GDM1 (cell line): ENCODE measurements at places on chromosomes 13 and 19.

DNA sequence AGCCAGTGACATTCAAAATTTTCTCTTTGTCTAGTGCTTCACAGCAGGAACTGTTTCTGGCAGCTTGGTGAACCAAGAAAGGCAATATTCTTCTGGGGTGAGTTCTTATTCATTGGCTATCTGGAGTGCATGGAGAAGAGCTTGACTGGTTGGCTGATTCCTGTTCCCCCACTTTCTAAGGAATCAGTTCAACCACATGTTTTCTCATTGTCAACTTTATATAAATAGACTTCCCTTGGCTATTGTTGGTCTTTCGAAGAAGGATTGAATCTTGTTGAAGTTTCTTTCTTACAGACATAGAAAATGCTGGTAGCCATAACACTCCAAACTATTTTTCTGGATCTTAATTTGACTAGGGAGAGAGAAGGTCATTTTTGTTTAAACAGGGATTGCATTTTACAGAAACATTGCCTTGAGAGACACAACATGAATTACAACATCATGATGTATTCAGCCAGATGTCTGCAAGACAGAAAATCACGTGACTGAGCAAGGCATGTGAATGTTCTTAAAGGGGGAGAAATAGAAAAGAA, 85.2 kb downstream of the EDNRB start:
- no peak for DNase-seq

DNA sequence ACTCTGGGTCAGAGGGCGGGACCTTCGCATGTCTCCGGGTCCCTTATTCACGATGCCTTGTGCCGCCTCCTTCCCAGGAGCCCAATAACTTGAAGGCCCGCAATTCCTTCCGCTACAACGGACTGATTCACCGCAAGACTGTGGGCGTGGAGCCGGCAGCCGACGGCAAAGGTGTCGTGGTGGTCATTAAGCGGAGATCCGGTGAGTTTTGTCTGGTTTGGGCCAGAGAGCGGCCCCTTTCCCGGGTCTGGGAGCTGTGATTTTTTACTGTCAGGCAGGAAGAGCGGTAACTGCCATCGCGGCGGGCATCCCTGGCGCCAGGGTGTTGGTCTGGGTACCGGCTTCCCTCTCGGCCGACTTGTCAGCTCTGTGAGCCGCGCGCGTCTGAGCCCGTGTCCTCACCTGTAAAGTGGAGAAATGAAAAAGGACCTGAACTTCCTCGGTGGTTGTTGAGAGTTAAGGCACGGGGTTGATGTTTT, 800 bp downstream of the RPL28 start:
- DNase-seq: no peak

DNA sequence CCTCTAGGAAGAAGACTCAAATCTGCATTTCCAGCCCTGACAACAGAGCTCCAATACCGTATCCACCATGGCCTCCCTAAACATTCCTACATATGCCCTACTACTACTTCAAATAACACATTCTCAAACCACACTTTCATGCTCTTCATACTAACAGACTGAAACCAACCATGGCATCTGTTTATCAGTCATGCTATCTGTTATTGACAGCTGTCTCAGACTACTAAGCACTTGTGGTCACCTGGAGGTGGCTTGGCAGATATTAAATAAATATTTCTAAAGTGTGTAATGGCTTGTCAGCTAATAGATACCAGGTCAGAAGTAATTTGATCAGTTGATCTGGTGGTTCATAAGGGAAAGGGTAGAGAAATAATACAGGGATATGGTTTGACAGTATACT, 489.1 kb downstream of the DIAPH3 start:
- no peak for DNase-seq

GRCh38 chr13:110309661-110310524, 2.8 kb downstream of the COL4A2 start:
- no peak for DNase-seq

- DNase-seq: no peak
Observed at GRCh38 chr13:75639454-75639853, 3.3 kb downstream of the LMO7 start.

GRCh38 chr13:83753912-83754624, 128.2 kb downstream of the SLITRK1 start:
- no peak for DNase-seq

- no peak for DNase-seq
Observed at GRCh38 chr13:103926118-103926517, 859.9 kb upstream of the SLC10A2 start.

- no peak for DNase-seq
Observed at GRCh38 chr13:113518076-113518803, 27.7 kb upstream of the DCUN1D2 start.

DNA sequence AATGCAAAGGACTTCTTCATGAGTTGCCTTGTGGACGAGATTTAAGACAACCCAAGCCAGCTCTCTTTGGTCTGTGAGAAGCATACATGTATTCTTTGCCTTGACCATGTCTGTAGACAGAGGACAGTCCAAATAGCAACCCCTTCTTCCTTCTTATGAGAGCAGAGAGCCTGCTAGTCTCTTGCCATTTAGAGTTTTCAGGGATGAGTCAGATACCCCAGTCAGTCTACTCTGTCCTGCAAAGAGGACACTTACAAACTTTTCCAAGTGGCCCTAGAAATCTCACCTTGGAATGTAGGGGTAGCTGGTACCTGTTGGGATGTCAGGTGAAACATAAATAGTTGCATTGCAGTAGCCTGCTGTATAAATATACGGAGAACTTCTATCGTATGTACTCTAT, 36.7 kb downstream of the DNAJC3 start:
- no peak for DNase-seq

- DNase-seq: no peak
Observed at GRCh38 chr13:30274083-30274482, 33.3 kb downstream of the KATNAL1 start.

- DNase-seq: no peak
Observed at GRCh38 chr13:89812856-89813255, 1534.6 kb upstream of the MIR17HG start.

GRCh38 chr13:48858122-48858902, 117.4 kb upstream of the FNDC3A start:
- no peak for DNase-seq

DNA sequence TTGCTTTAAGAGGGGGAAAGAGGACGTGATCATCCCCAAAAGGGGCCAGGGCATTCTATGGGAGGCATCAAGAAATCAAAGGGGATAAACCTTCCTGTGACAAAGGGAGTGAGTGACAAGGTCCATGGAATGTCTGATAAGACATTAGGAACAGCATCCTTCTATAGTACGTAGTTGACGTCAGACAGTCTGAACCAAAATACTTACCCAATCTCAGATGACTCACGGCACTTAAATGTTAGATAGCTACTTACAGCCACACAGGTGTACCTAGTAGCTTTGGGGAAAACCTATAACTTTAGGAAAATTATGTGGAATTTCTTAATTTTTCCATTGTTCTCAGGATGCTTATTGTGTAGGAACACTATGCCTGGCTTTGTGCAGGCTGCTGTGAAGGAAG, 4.9 kb downstream of the LGALS16 start:
- DNase-seq: no peak

- no peak for DNase-seq
Observed at GRCh38 chr13:99058527-99059495, 80.9 kb upstream of the DOCK9 start.

GRCh38 chr19:2616741-2617392, 85.6 kb downstream of the GNG7 start:
- DNase-seq: no peak

DNA sequence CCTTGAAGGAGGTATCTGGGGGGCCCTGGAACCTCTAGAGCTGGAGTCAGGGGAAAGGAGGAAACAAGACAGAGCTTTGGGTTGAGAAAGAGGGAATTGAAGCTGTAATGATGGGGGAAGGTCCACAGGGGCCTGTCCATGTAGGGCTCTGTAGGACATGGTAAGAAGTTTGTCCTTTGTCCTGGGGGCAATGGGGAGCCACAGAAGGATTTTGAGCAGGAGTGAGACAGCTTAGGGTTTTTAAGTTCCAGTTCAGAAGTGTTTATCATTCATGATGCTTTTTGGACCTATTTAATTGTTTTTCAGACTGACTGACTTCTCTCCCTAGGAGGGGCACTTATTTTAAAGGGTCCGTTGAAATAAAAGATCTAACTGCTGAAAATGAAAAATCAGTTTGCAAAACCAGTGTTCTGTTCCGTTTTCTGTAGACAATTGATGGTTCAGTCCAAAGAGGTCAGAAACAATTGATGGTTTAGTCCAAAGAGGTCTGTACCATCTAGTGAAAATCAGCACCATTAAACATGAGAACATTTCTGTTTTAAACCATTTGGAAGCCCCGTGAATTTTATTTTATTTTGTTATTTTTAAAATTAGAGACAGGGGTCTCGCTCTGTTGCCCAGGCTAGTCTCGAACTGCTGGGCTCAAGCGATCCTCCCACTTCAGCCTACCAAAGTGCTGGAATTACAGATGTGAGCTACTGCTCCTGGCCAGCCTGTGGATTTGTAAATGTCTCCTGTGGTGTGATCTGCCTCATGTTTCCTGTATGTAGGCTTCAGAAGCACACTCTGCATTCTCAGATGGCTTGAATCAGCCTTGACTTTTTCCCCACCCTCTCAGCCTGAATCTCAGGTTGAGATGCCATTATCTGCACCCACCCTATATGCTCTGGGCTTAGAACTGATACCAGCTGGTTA, 8.4 kb downstream of the PLD3 start:
- DNase-seq: no peak

GRCh38 chr19:35872180-35872579, 3.8 kb downstream of the APLP1 start:
- no peak for DNase-seq

GRCh38 chr19:55316646-55317045, 8.5 kb downstream of the TMEM150B start:
- no peak for DNase-seq

GRCh38 chr13:24179486-24179850, 18.9 kb downstream of the SPATA13 start:
- DNase-seq: no peak

- DNase-seq: no peak
Observed at GRCh38 chr19:30216453-30216852, 155.7 kb upstream of the ZNF536 start.

DNA sequence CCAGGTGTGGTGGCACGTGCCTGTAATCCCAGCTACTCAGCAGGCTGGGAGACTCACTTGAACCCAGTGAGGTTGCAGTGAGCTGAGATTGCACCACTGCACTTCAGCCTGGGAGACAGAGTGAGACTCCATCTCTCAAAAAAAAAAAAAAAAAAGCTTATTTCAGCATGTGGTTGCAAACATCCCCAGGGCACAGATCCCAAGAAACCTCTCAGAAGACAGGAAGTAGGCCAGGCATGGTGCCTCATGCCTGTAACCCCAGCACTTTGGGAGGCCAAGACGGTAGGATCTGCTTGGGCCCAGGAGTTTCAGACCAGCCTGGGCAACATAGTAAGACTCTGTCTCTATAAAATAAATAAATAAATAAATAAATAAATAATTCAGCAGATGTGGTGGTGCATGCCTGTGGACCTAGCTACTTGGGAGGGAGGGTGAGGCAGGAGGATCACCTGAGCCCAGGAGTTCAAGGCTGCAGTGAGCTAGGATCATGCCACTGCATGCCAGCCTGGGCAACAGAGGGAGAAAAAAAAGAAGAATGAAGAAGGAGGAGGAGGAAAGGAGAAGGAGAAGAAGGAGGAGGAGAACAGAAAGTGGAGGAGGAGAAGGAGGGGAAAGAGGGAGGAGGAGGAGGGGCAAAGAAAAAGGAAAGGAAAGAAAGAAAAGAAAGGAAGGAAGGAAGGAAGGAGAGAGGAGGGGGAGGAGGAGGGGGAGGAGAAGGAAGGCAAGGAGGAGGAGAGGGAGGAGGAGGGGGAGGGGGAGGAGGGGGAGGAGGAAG, 4.3 kb upstream of the LRRC8E start:
- no peak for DNase-seq

DNA sequence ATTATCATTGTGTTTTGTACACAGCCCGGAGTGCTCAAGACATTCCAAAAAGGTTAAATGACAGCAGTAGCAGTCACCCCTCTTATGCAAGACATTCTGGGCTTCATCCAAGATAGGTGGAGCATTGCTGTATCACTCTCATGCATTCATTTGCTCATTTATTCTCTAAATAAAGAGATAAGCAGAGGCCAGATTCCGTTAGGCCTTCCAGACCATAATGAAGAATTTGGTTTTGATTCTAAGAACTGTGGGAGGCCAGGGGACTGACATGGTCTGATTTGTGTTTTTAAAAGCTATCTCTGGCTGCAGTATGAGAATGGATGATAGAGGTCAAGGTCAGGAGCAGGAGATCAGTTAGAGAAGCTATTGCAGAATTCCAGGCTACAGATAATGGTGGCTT, 145.8 kb downstream of the KCNRG start:
- no peak for DNase-seq

DNA sequence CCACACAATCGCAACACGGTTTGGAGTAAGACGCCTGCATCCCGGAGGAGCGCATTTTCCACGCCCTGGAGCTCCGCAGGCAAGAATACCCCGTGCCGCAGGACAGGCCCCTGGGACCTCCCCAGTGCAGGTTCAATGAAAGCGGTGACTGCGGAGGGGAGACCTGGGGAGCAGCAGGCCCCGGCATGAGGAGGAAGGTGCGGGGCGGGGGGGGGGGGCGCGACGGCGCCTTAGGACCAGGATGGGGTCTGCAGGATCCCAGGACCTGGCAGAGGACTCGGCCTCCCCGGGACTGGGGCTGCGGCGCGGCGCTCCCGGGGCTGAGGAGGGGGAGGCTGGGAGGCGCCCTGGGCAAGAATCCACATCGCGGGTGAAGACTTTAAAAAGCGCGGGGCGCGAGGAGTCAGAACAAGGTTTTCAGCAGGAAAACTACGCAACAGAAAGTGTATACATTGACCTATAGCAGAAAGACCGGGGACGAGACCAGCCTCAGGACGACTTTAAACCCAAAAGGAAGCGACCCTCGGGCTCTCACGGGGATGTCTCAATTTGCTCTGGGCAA, 432 bp downstream of the ZNF611 start:
- no peak for DNase-seq

- DNase-seq: no peak
Observed at GRCh38 chr19:5308451-5309437, 31.9 kb downstream of the PTPRS start.

DNA sequence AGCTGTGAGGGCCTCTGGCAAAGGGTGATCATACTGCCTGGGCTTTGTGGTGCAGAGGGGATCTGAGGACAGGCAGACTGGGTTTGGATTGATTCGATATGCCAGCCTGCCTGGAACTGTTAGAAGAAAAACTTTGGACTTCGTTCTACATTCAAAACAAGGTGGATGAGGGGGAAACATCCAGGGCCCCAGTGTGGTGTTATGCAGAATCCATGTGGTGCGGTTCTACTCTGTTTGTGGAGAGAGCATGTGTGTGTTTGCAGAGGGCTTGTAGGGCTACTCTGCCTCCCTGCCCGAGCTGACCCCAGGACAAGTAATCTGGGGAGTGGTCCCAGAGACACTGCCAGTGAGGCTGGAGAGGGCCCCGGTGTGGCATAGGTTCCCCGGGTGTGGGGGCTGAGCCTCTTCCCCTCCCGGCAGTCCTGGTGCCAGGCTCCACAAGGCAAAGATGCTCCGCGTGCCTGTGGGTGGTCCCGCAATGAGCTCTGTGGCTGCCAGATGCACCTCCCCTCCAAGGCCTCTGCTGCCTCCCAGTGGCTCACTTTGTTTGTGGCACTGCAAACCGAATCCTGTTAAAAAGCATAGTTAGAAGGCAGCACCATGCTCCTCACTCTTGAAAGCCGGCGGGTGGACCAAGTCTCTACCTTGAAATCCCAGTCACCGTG, 22.3 kb upstream of the TFDP1 start:
- peak; percentile 69 for DNase-seq

GRCh38 chr19:16330368-16330801, 5.8 kb downstream of the KLF2 start:
- DNase-seq: no peak

GRCh38 chr19:19550485-19550929, 12.4 kb downstream of the CILP2 start:
- DNase-seq: no peak

GRCh38 chr13:45349438-45349837, 8.5 kb upstream of the TPT1 start:
- DNase-seq: no peak
